ENCODE measurements at places on chromosomes 3 and 15. TPM values are rescaled to one million over a fixed set of nuclear protein-coding genes. Genes with fewer than 3 reads are reported as not detected.

- no peak for DNase-seq
Observed at GRCh38 chr3:143271136-143271535, 151.6 kb downstream of the CHST2 start.

UROC1 gene
- not detected for total RNA-seq

GRCh38 chr15:38883987-38884386, 319.4 kb upstream of the RASGRP1 start:
- DNase-seq: no peak

POC1A gene
- 25.7 TPM for total RNA-seq

- no peak for DNase-seq
Observed at GRCh38 chr3:55486857-55487380, at the start of gene WNT5A. WNT5A (minus strand) TSS chr3:55487306; CDS start chr3:55486985, 321 bp downstream.

- DNase-seq: peak; percentile 48
Observed at GRCh38 chr15:52780172-52780980, 9.8 kb downstream of the ONECUT1 start.

DNA sequence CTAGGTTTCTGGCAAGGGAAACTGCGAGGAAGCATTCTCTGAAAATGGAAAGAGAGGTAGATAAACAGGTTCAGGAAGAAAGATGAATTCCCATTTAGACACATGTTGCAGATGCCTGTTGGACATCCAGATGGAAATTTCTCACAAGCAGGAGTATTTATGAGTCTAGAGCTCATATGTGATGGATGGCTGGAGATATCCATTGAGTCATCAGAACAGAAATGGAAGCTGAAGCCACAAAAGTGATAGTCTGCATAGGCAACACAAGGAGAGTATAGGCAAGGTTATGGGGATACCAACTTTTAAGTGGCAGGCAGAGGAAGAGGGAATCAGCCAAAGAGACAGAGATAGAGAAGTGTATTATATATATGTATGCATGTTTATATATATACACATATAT, 6.3 kb upstream of the RAMAC start:
- no peak for DNase-seq

- no peak for DNase-seq
Observed at GRCh38 chr3:50289130-50289529, 3.1 kb downstream of the IFRD2 start.

SUCLG2 gene
- 28.3 TPM for total RNA-seq

GRCh38 chr15:37031198-37031597, 69.2 kb downstream of the MEIS2 start:
- DNase-seq: no peak

CCRL2 gene
- not detected for total RNA-seq

DNA sequence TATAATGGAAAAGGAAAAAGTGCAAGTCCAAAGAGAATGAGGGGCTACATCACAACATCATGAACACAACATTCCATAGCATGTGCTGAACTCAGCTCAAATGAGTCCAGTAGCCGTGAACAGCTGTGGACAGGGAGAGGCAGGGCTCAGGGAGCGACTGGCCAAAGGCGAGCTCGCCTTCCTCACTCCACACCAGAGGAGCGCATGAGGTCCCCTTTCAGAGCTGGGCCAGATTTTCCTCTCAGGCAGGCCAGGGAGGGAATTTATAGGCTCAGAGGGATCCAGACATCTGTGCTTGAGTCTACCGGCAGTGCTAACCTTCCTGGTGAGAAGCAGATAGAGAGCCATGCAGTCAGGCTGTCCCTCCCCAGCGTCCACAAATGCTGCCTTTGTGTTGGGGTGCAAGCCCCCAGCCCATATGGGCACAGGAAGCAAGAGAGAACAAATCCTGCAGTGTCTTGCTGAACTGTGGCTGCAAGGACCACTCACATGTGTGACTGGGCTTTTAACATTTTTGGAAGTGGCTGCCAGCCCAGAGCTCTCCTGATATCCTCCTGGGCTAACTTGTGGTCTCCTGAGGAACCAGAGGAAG, 32.5 kb downstream of the ARHGEF3 start:
- DNase-seq: no peak

HTR3E gene
- not detected for total RNA-seq

GRCh38 chr3:59316688-59317275, 267.0 kb upstream of the CFAP20DC start:
- DNase-seq: no peak

DNA sequence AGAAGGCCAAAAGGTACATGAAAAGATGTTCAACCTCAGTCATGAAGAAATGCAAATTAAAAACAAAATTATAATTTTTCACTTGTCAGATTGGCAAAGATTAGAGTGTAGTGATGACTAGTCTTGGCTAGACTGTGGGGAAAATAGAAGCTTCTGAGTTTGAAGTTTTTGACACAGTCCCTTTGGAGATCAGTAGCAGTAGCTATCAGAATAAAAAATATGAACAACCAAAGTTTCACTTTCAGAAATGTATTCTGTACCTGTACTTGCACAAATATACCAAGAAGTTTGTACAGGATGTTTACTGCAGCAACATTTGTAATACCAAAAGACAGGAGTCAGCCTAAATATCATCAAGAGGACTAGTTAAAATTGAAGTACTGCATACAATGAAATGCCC, 14.1 kb downstream of the ATP2C1 start:
- DNase-seq: no peak

DNA sequence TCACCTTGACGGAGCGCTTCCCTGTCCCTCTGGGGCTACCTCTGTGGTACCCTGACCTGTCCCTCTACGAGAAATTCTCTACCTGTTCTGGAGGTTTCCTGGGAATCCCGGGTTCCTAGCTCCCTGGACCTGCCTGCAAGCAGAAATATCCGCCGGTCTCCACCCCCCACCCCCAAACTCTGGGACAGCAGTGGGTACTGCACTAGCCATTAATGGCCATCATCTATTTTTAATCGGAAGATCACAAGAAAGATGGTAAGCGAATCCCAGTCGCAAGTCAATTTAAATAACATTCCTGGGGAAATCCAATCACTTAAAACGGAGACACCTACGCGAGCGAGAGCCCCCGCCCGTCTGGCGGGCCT, 429 bp upstream of the C3orf80 start:
- DNase-seq: no peak

SERPINI2 gene
- total RNA-seq: not detected

TMCO5A gene
- total RNA-seq: not detected

ZNF197 gene
- 7.0 TPM for total RNA-seq

ASB14 gene
- total RNA-seq: not detected

A4GNT gene
- not detected for total RNA-seq

INKA1 gene
- 2.2 TPM for total RNA-seq

DNA sequence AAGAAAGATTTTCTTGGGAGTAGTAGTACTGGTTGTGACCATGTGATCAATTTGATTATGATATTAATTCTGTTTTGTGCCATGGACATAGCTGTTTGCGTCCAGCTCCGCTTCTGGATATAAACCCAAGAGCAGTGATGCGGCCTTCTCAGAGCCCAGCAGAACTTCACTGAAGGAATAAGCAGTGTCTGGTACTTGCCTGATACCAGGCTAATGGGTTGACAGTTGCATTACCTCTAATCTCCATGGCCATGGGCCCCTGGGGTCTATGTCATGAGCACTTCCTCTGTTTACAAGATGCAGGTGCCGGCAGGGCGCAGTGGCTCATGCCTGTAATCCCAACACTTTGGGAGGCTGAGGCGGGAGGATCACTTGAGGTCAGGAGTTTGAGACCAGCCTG, 36.3 kb upstream of the RAB6B start:
- DNase-seq: no peak

DNA sequence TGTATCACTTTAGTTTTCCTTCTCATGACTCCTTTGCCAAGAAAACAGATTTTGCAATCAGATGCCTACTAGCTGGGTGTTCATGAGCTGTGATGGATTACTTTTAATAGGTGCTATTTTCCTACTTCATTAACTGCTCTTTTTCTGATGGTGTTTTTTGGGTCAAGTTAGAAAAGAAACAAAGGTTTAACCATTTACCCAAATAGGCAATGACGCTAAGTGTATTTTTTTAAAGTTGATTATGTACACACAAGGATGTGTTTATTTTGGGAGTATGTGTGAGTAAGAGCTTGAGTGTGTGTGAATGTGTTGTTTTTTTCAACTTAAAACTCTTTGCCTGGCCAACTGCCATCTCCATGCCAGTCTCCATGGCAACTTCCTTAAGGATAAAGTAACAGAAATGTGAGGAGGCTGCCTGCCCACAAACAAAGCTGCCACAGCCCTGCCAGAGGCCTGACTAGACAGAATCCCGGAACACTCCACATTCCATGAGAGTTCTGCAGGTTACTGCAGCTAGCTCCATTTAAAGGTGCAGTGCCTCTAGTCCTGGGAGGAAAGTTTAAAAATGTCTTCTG, 215.6 kb upstream of the RBMS3 start:
- DNase-seq: no peak

GRCh38 chr3:128933213-128933921, 53.9 kb downstream of the ACAD9 start:
- no peak for DNase-seq
